H1 (cell line): ENCODE measurements at places on chromosomes 6 and 20. TPM values are rescaled to one million over a fixed set of nuclear protein-coding genes. Genes with fewer than 3 reads are reported as not detected.

DNA sequence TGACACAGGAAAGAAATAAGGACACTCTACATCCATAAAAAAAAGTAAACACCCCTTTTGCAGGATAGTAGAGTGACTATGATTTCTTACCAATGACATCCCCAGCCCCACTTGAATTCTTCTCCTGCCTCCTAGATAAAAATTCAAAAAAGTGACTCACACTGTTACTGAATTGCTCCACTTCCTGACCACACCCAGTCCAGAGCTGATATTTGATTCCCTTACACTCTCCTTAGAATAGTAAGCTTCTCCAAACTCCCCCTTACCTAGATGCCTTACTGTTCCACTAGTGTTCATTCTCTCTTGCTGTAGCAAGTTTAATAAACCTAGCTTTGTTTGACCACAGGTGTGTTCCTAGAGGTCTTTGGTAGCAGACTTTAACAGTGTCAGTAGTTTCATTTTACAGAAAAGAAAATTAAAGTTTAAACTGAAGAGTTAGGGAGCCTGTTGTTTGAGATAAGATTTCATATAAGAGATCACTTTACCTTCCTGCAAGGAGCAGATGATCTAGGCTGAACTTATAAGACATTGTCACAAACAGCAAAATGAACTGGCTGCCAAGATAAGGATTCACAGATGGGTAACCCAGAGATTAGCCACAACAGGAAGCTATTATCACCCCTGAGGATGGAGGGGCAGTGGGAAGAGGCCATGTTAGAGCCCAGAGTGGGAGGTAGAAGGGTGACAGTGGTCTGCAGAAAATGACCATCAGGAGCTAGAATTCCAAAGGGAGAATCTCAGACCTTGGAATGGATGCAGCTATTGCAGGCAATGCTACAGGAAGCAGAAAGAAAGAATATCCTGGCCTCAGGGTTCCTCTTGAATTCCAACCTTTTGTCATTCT, 28.4 kb upstream of the BTN3A2 start:
- DNase-seq: no peak

DNA sequence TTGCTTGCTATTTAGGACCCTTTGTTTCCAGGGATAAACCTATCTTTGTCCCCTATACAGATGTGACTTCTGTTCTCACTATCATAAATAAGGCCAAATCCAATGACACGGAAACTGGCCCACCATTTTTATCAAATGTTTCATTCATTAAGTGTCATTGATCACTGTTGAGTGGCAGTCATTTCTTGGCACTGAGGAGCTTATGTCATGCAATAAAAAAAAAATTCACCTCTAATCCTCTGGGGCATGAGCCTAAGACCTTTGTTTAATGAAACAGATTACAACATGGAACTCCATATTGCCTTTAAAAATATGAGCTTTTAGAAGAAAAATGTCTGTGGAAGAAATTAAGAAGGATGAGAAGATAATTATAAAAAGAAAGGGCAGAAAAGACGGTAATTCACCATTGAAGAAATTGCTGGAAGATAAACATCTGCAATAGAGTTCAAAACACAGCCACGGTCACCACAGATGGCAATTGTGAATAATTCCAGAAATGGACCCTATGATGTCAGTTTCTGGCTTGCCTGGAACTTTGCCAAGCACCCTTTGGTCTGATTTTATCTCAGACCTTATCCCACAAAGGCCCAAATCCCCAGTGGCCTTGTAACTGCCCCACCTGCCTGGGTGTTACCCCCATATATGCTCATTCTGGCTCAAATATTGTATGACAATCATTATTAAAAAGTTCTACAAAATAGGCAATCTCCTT, 91.1 kb downstream of the DST start:
- DNase-seq: no peak

Gene SLC32A1
- 0.15 and 0.33 TPM in 2 replicates for total RNA-seq

DNA sequence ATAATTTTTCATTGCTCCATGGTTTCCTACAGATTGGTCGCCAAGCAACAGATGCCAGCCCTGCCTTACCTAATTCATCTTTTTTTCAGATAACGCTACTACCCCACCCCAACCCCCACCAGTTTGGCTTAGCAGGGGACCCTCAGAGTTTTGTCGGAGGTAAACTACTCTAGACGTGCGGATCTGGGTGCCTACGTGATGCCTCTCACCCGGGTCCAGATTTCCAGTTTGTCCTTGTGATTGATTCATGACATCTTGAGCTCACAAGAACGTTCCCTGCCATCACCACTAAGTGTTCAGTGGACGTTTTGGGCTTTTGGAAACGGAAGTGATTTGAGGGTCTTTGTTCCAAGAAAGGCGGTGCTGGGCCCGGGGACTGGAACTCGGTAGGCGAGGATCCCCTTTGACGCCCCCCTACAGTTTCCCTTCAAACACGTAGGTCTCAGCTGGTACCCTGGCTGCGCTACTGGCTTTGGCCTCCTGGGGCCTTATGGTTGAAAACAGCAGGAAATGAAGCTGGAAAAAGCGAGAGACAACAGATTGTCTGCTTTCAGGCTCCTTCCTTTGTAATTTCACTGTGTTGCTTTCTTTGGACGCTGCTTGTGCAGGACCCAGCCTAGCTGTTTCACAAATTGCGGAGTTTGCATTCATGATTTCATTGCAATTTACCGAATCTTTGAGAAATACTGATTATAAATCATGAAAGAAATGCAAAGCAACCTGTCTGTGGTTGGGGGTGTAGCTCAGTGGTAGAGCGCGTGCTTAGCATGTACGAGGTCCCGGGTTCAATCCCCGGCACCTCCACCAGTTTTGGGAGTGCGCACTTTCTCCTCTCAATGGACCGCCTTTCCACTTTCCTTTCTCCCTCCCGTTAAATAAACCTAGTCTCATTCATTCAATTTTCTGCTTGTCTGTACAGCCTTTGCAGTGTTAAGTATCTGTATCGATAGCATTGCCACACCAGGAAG, 81.0 kb downstream of the GPX5 start:
- DNase-seq: no peak

- DNase-seq: no peak
Observed at GRCh38 chr6:93243231-93243778, 176.1 kb downstream of the EPHA7 start.

GRCh38 chr6:164347455-164347854, 932.9 kb downstream of the QKI start:
- DNase-seq: no peak

DNA sequence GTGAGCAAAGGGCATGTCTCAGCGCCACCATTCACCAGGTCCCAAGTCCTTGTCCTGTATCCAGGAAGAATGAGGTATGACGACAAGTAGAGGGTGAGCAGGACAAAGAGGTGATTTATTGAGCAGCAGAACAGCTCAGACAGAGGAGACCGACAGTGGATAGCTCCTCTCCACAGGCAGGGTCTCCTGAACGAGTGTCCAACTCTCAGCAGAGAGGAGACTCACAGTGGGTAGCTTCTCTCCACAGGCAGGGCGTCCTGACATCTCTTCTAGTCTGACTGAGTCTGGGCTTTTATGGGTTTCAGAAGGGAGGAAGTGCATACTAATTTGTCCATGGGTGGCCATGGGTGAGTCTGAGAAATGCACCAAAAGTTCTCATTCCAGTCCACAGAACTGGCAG, 204.7 kb downstream of the ANKRD60 start:
- DNase-seq: no peak

Gene PAK1IP1
- total RNA-seq: 43.6 and 46.4 TPM in 2 replicates

Gene PABPC1L
- total RNA-seq: 60.9 and 61.1 TPM in 2 replicates

GRCh38 chr6:166308033-166308768, at the start of gene PRR18:
TSS of gene PRR18 (minus strand) at chr6:166308392. CDS start at chr6:166308142, 250 bp downstream.
- DNase-seq: no peak

DNA sequence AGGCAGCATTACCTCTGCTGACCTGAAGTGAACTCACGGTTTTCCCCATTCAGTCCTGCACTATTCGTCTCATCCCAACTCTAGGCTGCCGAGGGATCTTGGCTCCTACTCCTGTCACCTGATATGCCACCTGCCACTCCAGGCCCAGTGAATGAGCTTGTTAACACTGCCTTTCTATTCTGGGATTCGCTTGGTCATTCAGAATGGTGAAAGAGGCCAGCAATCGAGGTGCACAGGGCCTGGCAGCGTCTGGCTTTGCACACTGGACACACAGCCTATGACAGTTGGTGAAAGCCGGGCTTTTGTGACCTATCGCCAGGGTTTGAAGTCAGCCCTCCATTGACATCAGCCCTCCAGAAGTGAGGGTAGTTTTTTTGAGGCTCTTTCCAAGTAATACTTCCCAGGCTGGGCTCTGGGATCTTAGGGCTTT, 59.3 kb upstream of the MYL9 start:
- DNase-seq: no peak

Gene TSPO2
- not detected in 2 replicates for total RNA-seq

GRCh38 chr6:49328051-49328744, 134.9 kb downstream of the MMUT start:
- no peak for DNase-seq

DNA sequence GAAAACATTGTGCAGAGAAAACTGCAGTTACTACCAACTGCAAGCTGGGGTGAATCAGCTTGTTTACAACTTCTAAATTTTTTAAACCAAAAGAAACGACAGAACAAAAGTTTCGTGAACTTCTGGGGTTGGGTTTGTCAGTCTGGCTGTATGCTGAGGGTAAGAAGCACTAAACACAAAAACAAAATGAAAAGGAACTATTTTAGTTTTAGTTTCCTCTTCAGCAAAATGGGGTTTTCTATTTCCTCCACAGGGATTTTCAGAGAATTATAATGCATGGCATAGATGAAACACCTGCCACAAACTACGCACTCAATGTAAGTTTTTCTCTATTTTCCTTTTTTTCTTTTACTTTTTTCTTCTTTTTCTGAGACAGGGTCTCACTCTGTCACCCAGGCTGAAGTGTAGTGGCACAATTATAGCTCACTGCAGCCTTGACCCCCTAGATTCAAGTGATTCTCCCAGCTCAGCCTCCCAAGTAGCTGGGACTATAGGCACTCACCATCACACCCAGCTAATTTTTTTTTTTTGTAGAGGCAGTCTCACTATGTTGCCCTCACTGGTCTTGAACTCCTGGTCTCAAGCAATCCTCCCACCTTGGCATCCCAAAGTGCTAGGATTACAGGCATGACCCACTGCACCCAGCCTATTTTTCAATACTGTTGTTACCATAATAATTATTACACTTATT, 40.6 kb downstream of the CGA start:
- DNase-seq: no peak
